ENCODE measurements at places on chromosomes 1 and 21. TPM values are rescaled to one million over a fixed set of nuclear protein-coding genes. Genes with fewer than 3 reads are reported as not detected.

MPC2 gene
- 50.8 TPM for total RNA-seq

DNA sequence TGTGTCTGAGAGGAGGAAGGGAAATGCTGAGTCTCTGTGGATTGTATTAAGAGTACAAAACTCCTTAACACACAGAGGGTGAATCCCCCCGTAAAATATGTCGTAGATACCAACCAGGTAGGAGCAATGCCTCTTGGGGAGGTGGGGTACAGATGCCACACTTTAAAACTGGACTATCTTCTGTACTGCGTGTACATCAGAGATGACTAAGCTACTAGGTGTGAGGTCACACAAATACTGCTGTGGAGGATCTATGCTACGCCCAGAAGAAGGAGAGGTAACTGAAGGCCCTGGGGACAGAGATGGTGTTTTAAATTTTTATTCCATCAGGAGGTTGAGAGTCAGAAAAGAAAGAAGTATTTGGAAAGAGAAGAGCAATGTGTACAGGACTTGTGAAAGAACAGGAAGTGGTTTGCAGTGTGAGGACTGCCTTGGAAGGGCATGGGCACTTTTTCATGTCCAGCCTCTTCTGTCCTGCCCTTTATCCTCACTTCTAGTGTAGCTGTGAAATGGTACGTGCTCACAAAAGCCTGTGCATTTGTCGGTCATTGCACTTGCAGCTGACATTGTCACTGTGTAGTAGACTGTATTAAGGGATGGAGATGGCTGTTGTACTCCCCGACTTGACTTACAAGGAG, 287.8 kb upstream of the CHRM3 start:
- no peaks in the 10 kb centered on the region for H3K27me3 ChIP-seq
- H3K36me3 ChIP-seq = no peaks in the 10 kb centered on the region
- no peak for DNase-seq
- H3K4me1 ChIP-seq = no peaks in the 10 kb centered on the region
- no peak overlapping the region for H3K27ac ChIP-seq

- H3K27ac ChIP-seq = peak overlapping the region; percentile 87
- peaks cover 29% of the 10 kb centered on the region for H3K36me3 ChIP-seq
- H3K27me3 ChIP-seq = no peaks in the 10 kb centered on the region
- DNase-seq = no peak
- H3K4me3 ChIP-seq = peak overlapping the region; percentile 22
Measured at GRCh38 chr21:34864370-34865149, 184.5 kb downstream of the RUNX1 start.

- no peak for DNase-seq
- H3K4me1 ChIP-seq = peaks cover 17% of the 10 kb centered on the region
- H3K36me3 ChIP-seq = peaks cover 15% of the 10 kb centered on the region
- H3K27me3 ChIP-seq = no peaks in the 10 kb centered on the region
- no peak overlapping the region for H3K27ac ChIP-seq
- H3K4me3 ChIP-seq = no peak overlapping the region
Measured at GRCh38 chr1:155326631-155327037, 5.9 kb downstream of the RUSC1 start.

DNA sequence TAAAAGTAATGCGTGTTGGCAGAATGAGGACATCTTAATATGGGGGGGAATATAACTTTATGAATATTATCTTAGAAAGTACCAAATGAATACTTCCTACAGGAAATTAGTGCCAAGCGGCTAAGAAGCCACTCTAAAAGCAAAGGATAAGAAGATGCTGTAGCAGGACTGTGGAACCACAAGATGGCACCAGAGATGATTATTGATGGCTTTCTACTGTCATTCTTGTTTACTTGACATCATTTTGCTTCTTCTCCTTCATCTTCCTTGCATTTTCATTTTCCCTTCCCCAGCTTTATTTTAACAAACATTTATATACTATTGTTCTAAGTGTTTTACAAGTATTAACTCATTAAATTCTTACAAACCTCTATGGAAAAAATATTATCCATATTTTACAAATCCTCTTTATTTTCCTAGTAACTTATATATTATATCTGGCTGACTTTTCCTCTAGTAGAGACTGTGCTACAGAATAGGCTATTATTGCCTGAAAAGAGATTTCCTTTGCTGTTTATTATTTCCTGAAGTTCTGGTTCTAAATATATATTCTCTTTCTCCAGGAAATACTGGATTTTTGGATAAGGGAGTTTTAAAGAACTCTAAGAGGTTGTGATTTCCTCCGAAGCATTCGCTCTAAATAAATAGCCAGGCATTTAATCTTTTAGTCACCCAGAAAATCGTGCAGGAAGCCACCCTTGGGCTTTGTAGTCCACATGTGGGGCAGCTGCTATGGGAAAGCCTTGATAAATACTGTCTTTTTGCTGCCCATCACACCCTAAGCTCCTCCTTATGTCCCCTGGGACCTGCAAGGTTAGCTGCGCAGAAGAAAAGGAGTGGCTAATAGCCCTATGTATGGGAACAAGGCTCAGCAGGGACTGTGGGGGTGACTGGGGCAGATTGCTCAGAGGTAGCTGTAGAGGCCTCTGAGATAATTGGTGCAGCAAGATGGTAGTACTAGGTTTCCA, 69.8 kb downstream of the TPR start:
- H3K4me3 ChIP-seq = no peak overlapping the region
- H3K36me3 ChIP-seq = peaks cover 4% of the 10 kb centered on the region
- H3K27ac ChIP-seq = no peak overlapping the region
- no peak for DNase-seq

- H3K4me1 ChIP-seq = no peaks in the 10 kb centered on the region
- H3K27me3 ChIP-seq = peaks cover 3% of the 10 kb centered on the region
- H3K27ac ChIP-seq = no peak overlapping the region
- DNase-seq = no peak
Measured at GRCh38 chr1:234256359-234256758, 116.9 kb upstream of the COA6 start.

- H3K4me1 ChIP-seq = peaks cover 5% of the 10 kb centered on the region
- no peaks in the 10 kb centered on the region for H3K27me3 ChIP-seq
- no peak overlapping the region for H3K27ac ChIP-seq
- H3K36me3 ChIP-seq = peaks cover 54% of the 10 kb centered on the region
- no peak for DNase-seq
Measured at GRCh38 chr1:154595621-154596020, 12.4 kb downstream of the ADAR start.

HSD11B1 gene
- total RNA-seq = not detected

GRCh38 chr1:107229711-107230110, 88.9 kb downstream of the NTNG1 start:
- no peak overlapping the region for H3K27ac ChIP-seq
- H3K27me3 ChIP-seq = no peaks in the 10 kb centered on the region
- no peak overlapping the region for H3K4me3 ChIP-seq
- H3K4me1 ChIP-seq = no peaks in the 10 kb centered on the region
- H3K36me3 ChIP-seq = no peaks in the 10 kb centered on the region
- no peak for DNase-seq

PTCH2 gene
- 1.4 TPM for total RNA-seq

PHLDA3 gene
- total RNA-seq = 55.5 TPM

DNA sequence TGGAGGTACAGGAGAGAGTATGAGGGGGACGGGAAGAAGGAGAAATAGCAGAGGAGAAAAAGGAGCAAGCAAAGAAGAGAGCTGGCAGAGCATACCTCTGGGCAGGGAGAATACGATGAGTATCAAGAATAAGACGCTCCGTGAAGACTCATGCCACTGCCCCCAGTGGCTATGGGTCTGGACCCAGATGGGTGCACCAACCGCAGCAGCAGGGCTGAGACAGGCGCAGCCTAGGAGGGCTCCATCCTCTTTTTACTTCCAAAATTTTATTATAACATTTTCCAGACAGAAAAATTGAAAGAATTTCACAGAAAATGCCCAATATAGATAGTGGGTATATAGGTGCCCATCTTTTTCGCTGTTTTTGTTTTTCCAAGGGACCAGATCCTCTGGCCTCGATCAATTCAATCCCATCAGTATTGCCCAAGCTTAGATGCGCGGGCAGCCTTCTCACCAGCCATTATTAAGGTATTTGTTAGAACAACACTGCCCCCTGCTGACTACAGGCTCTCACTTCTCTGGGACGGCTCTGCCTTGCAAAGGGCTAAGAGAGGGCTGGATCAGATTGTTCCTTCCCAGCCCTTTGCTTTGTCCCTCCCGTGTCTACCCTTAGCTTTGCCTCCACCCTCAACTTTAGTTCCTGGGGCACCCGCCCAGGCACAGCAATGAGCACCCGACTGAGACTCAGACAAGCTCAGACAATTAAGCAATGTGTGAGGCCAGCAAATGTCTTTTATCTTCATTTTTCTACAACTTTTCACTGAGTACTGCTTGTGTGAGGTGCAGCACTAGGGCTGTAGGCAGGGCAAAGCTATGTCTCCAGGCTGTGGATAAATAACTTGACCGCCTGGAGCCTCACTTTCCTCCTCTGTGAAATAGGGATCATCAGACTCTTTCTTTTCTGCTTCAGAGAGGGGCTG, 17.5 kb upstream of the CAMK1G start:
- H3K4me1 ChIP-seq = peaks cover 5% of the 10 kb centered on the region
- H3K27ac ChIP-seq = no peak overlapping the region
- DNase-seq = no peak
- no peak overlapping the region for H3K4me3 ChIP-seq
- peaks cover 58% of the 10 kb centered on the region for H3K27me3 ChIP-seq

ESRRG gene
- not detected for total RNA-seq

DNA sequence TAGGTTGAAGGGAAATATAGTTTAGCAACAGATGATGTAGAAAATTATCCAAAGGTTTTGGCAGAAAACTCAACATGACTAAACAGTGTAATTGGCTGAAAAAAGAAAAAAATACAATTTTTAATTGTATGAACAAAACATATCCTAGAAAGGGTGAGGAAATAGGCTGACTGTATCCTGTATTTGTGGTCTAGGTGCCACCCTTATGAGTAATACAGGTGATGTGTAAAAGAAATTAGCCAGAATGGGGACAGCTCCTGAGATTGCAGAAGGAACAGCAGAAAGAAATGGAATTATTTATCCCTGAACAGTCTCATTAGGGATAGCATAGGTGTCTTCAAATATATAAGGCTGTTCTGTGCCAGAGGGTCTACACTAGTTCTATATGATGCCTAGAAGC, 24.6 kb downstream of the DNASE2B start:
- no peak for DNase-seq
- no peaks in the 10 kb centered on the region for H3K27me3 ChIP-seq
- no peaks in the 10 kb centered on the region for H3K4me1 ChIP-seq
- no peak overlapping the region for H3K27ac ChIP-seq
- H3K36me3 ChIP-seq = no peaks in the 10 kb centered on the region
- H3K4me3 ChIP-seq = no peak overlapping the region

VTCN1 gene
- not detected for total RNA-seq

DNA sequence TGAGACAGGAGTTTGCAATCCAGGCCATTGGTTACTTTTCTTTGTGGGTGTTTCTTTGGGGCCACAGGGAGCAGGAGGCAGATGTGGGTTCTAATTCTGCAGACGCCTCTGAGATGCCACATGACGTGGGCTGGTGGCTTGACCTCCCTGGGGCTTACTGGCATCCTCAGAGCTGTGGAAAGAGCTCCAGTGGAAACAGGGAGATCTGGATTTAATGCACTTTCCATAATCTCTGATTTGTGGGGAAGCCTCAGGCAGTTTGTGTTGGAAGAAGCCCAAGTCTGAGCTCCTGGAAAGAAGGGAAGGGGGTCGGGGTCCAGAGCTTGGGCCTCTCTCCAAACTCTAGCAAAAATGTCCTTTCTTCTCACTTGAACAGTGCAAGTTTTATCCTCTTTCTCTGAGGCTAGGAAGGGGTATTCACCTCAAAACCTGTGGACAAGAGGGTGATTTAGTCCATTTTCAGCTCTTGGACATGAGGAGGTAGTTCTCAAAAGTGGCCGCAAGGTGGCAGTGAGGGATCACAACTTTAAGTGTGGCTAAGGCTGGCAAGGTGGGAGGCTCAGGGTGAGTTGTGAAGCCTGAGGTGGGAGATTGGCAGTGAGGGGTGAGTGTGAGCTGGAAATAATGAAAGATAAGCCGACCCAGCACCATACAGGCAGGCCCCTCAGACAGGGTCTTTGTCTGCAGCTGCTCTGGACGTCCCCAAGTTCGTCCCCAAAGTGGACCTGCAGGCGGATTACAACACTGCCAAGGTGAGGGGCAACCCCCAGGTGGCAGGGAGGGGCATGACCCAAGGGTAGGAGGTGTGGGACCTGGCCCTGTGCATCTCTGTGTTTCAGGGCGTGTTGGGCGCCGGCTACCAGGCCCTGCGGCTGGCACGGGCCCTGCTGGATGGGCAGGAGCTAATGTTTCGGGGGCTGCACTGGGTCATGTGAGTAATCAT, 9.2 kb downstream of the IKBKE start:
- no peak for DNase-seq
- peak overlapping the region; percentile 67 for H3K27ac ChIP-seq
- H3K27me3 ChIP-seq = no peaks in the 10 kb centered on the region
- H3K4me1 ChIP-seq = peaks cover 22% of the 10 kb centered on the region
- peaks cover 15% of the 10 kb centered on the region for H3K36me3 ChIP-seq

- H3K4me1 ChIP-seq = peaks cover 2% of the 10 kb centered on the region
- no peak for DNase-seq
- no peaks in the 10 kb centered on the region for H3K27me3 ChIP-seq
- H3K27ac ChIP-seq = peak overlapping the region; percentile 54
- no peak overlapping the region for H3K4me3 ChIP-seq
- peaks cover 40% of the 10 kb centered on the region for H3K36me3 ChIP-seq
Measured at GRCh38 chr1:171595324-171595723, 26.7 kb upstream of the MYOCOS start.

NTNG1 gene
- not detected for total RNA-seq

ACOT7 gene
- total RNA-seq = 21.8 TPM

DNA sequence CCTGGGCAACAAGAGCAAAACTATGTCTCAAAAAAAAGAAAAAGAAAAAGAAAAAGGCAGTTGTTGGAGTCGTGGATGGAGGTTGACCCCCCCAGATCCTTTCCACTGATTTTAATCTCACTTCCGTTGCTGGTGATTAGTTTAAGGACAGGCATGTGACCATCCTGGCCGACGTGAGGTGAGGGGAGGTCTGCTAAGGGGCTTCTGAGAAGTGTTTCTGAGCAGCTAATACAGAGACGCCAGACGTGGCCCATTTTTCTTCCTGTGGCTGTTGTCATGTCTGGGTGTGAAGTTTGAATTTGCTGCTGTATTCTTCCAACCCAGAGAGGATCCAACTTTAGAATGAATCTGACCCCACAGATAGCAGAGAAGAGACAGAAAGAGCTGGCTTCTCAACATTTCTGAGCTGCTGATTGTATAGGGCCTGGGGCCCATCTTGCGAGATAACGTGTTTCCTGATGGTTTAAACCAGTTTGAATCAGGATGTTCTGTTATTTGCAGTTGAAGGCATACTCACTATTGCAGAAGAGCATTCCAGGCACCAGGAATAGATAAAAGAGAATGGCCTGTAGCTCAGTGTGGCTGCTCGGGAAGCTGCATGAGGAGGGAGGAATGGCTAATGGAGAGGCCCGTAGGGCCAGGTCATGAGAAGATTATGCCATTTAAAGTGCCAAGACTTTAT, 22.8 kb upstream of the SSBP3 start:
- no peaks in the 10 kb centered on the region for H3K4me1 ChIP-seq
- H3K36me3 ChIP-seq = no peaks in the 10 kb centered on the region
- H3K27me3 ChIP-seq = no peaks in the 10 kb centered on the region
- DNase-seq = no peak
- H3K4me3 ChIP-seq = no peak overlapping the region

All from osteocyte (in vitro differentiated cells).